ENCODE measurements at places on chromosomes 1 and 21. TPM values are rescaled to one million over a fixed set of nuclear protein-coding genes. Genes with fewer than 3 reads are reported as not detected.

- H3K4me3 ChIP-seq, result no peak within 1 kb of the TSS
- no peak within 1 kb of the TSS for H3K27ac ChIP-seq
- H3K36me3 ChIP-seq, result no peaks in the 10 kb centered on the region
Observed at GRCh38 chr1:186295980-186296379, 79.1 kb downstream of the TPR start.

- H3K4me1 ChIP-seq, result peaks cover 5% of the 10 kb centered on the region
- no peaks in the 10 kb centered on the region for H3K36me3 ChIP-seq
- no peak overlapping the region for H3K27ac ChIP-seq
- peaks cover 6% of the 10 kb centered on the region for H3K27me3 ChIP-seq
- DNase-seq, result no peak
Observed at GRCh38 chr1:214264196-214264595, 16.8 kb upstream of the SMYD2 start.

GRCh38 chr1:5493275-5493674 lies 498.9 kb downstream of the NPHP4 start:
- H3K4me1 ChIP-seq, result no peaks in the 10 kb centered on the region
- no peak overlapping the region for H3K4me3 ChIP-seq
- peaks cover 3% of the 10 kb centered on the region for H3K27me3 ChIP-seq
- no peak for DNase-seq
- H3K27ac ChIP-seq, result no peak overlapping the region

- DNase-seq, result no peak
- no peak overlapping the region for H3K4me3 ChIP-seq
- no peaks in the 10 kb centered on the region for H3K36me3 ChIP-seq
- H3K27ac ChIP-seq, result no peak overlapping the region
- peaks cover 14% of the 10 kb centered on the region for H3K4me1 ChIP-seq
Observed at GRCh38 chr1:2027961-2028583, 8.9 kb downstream of the GABRD start.

- H3K27ac ChIP-seq, result no peak overlapping the region
- no peak for DNase-seq
- no peak overlapping the region for H3K4me3 ChIP-seq
- no peaks in the 10 kb centered on the region for H3K4me1 ChIP-seq
- H3K27me3 ChIP-seq, result no peaks in the 10 kb centered on the region
Observed at GRCh38 chr21:15135867-15136629, 71.2 kb upstream of the NRIP1 start.

DNA sequence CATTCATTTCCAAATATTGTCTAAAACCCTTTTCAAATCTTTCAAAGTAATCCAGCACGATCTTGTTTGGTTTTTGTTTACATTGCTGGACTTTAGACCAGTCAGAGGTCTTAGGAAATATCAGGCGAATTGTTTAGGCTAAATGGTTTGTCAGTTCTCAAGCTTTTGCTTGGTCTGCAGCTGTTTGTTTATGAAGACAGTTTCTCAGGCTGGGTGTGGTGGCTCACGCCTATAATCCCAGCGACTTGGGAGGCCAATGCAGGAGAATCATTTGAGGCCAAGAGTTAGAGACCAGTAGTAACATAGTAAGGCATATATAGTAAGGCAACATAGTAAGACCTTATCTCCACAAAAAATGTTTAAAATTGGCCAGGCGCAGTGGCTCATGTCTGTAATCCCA lies 77.5 kb downstream of the DNTTIP2 start:
- H3K27me3 ChIP-seq, result no peaks in the 10 kb centered on the region
- H3K27ac ChIP-seq, result no peak overlapping the region
- no peak overlapping the region for H3K4me3 ChIP-seq
- no peaks in the 10 kb centered on the region for H3K36me3 ChIP-seq

Gene SIM2
- total RNA-seq, result not detected
